Epithelial cell of alveolus of lung (primary cell): ENCODE measurements at places on chromosomes 6 and 20. TPM values are rescaled to one million over a fixed set of nuclear protein-coding genes. Genes with fewer than 3 reads are reported as not detected.

The PREP gene
- total RNA-seq: 23.4 and 27.9 TPM in 2 replicates

The ZNF76 gene
- total RNA-seq: 7.2 and 17.5 TPM in 2 replicates

The SYCP2 gene
- 0.08 and 0.52 TPM in 2 replicates for total RNA-seq

The NRSN1 gene
- not detected in 2 replicates for total RNA-seq

The GLP1R gene
- not detected in 2 replicates for total RNA-seq

The RBL1 gene
- total RNA-seq: 5.8 and 6.7 TPM in 2 replicates

The ARG1 gene
- not detected in 2 replicates for total RNA-seq

The ZNF391 gene
- total RNA-seq: 0.91 and 3.3 TPM in 2 replicates

The TNF gene
- not detected in 2 replicates for total RNA-seq

The SNRNP48 gene
- 6.3 and 10.9 TPM in 2 replicates for total RNA-seq

The THBS2 gene
- total RNA-seq: 94.1 and 441 TPM in 2 replicates

The HLA-DMA gene
- total RNA-seq: 1.0 and 9.3 TPM in 2 replicates

The RIPOR3 gene
- total RNA-seq: 2.3 and 13.7 TPM in 2 replicates

The SLC32A1 gene
- not detected in 2 replicates for total RNA-seq

The MUCL3 gene
- total RNA-seq: not detected in 2 replicates

The EIF6 gene
- total RNA-seq: 75.5 and 190 TPM in 2 replicates

The BAG2 gene
- 10.0 and 11.1 TPM in 2 replicates for total RNA-seq

The TPX2 gene
- total RNA-seq: 35.1 and 61.2 TPM in 2 replicates

The LCA5 gene
- 5.3 and 7.5 TPM in 2 replicates for total RNA-seq

The OPRL1 gene
- 1.2 and 1.4 TPM in 2 replicates for total RNA-seq

The LY6G6C gene
- total RNA-seq: not detected in 2 replicates

The TBC1D22B gene
- total RNA-seq: 9.3 and 9.4 TPM in 2 replicates

The SLC16A10 gene
- total RNA-seq: 0.08 TPM in 1 of 2 replicates, not detected in the other

The PTK6 gene
- total RNA-seq: not detected in 2 replicates

The PRR18 gene
- total RNA-seq: 0.13 TPM in 1 of 2 replicates, not detected in the other
